ENCODE measurements at places on chromosomes 1 and 21.

DNA sequence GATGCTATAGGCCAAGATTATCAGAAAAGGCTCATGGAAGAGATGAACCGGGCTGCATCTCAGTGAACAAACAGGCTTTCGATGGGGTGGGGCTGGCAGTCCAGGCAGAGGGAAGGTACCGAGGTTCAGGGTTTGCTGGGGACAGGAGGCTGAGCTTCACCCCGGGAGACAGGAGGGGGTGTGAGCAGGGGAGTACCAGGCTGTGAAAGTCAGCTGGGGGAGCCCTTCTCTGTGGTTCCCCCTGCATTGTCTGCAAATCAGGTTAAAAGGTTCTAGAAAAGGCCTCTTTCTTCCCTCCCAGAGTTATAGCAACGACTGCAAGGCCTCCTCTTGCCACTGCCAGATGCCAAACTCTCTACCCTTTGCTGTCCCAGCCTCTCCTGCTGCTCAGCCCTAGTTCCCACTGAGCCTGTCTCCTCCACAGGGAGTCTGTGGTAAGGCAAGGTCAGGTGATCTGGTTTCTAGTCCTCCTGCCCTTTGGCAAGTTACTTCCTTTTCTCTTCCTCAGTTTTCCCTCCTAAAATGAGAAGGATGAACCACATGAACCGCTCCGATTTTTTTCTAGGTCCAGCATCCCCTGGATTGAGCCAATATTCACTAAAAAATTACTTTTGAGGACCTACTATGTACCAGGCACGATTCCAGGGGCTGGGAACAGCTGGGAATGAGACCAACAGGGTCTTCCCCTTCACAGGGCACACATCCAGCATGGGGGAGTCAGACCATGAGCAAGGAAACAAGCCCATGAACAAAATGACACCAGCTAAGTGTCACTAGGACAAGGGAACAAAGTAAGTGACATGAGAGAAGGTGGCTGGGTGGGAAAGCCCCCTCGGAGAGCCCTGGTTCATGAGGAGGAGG lies 7.2 kb downstream of the LAD1 start:
- no peak for DNase-seq

DNA sequence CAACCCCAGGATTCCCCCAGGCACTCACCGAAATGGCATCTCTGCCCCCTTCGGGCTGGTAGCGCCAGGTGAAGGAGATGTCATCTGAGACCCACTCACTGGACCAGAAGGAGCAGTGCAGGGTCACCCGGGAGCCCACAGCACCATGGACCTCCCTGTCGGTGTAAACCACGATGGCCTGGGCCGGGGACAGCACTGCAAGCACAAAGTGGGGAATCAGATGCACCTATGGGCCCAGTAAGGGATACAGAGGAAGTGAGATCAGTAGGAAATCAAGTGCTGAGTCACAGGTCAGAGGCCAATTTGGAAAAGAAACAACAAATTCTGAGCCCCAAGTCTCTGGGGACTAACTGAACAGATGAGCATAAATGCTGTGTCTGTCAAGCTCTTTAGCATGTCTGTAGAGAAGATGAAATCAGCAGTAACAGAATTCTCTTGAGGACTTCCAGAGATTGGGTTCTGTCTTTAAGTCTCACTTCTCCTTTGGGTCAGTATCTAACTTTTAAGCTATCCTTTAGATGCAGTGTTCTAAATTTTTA lies 2.5 kb downstream of the MPZ start:
- peak; percentile 51 for DNase-seq

DNA sequence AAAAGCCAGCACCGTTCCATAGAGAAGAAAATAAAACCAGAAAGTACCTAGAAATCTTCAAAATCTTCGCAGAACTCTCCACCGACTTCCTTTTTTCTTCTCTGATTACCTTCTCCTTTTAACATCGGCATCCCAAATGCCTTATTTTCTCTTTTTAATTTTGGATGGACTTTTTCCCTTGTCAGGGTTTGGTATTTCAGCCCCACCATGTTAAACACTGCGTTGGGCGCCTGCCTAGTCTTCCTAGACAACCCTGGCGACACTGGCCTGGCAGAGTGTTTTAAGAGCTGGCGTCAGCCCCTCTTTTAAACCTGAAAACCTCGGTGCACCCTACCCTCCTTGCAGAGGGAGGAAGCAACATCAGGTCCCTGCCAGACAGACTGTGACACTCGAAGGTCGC lies 66.0 kb upstream of the EFHD2 start:
- peak; percentile 65 for DNase-seq

DNA sequence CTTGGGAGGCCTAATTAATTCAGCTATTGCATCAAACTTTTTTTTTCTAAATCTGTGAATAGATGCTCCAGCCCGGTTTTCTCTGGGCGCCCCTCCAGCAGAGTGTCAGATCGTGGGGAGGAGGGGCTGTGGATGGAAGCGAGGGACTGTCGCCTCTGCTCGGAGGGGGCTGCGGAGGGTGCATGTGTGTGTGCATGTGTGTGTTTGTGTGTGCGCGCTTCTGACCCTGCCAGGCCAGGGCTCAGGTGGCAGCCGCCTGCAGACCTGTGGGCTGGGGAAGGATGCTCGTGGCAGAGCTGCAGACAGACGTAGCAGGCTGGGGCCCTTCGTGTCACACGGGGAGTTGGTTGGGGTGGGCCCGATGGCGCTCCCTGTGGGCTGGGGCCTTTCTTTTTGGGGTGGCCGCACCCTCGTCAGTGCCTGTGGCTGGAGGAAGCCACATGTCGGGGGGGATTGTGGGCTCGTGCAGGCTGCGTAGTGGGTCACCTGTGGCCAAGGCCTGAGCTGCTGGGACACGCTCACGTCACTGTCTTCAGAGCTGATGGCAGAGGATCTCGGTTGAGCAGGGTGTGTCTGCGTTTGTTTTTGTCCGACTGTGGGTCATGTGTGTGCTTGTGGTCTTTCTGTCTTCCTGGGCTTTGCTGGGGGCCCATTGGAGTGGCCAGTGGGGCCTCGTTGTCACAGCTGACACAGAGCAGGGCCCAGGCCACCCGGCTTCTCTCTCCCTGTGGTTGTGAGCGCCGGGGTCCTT lies 2.8 kb downstream of the SKI start:
- no peak for DNase-seq

DNA sequence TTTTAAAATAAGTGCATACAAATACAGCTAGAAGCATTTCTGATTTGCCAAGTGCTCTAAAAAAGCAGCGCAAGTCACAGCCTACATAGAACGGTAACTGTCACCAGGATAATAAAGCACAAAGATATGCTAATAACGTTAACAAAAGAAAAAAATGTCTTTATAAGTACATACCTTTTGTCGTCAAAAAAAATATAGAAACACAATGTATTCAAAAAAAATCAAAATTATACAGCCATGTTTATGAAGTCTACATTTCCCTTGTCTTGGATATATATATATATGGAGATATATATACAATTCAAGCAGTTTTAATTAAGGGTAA lies 3.2 kb downstream of the IRF2BP2 start:
- DNase-seq: no peak

- DNase-seq: no peak
These were observed 59.7 kb downstream of the MIER1 start for GRCh38 chr1:66984491-66984890.

- DNase-seq: no peak
These were observed 9.5 kb downstream of the ATP6V1G3 start for GRCh38 chr1:198530953-198531352.

DNA sequence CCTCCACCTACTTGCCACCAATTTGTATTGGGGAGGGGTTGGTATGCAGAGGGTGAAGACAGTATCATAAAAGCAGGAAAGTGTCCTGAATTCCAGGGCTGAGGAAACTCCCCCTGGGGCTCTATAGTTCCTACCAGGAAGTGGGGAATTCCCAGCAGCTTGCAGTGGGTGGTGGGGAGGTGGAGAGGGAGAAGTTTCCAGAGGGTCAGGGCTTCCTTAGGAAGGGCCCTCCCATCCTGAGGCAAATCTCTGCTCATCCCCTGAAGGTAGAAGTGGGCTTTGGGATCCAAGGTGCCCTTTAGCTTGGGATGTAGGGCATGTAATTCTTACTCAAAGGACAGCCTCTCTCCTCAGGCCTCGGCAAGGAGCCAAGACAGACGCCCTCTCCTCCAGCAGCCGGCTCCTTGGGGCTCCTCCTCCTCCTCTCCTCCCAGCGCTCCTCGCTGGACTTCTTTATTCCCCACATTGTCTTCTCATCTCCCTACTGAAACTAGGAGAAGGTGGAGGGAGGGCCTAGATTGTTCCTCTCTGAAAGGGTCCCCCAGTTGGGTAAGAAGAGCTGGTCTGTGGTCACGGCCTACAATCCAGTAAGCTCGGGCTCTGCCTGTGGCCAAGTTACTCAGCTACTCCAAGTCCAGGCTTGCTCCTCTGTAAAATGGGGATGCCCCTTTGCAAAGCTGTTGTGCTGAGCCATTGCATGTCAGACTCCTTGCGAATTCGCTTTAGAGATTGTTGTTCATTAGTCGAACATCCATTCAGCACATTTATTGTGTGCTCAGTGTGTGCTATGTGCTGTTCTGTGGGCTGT lies 17.9 kb upstream of the CSF1 start:
- no peak for DNase-seq

GRCh38 chr1:170734412-170735175 lies 70.7 kb downstream of the PRRX1 start:
- DNase-seq: no peak

DNA sequence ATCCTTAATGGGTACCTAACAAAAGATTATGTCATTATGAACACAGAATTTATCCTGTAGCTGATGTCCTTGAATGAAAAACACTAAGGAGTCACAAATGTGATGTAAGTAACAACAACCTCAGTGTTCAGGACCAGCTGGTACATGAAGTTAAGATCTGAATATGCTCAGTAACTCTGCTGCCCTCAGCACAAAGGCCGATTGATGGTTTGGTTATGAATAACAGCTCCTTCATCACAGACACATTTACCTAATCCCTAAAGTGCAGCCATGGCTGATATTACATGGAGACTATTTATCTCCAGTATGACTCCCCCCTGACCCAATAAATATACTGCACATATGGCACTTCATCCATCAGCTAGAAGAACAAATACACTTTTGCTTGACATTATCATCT lies 75.2 kb downstream of the PLPPR5 start:
- no peak for DNase-seq

- DNase-seq: no peak
These were observed 175.6 kb downstream of the CAMTA1 start for GRCh38 chr1:6960860-6961259.

DNA sequence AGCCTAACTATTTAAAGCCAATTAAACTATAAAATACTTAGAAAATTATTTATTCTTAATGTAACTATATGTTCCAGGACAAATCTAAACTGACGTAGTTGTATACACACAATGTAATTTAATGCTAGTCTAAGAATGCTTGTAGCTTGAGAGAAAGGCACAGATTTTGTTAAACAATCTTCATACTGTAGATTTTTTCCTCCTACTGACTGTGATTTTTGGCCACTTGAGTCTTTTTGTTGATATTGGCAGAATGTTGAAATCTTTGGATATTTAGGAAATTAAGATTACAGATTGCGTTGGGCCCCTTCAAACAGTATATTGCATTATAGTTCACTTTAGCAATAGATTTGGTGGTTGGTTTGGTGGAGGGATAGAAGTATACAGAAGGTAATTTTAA lies 40.5 kb downstream of the ATF3 start:
- no peak for DNase-seq

DNA sequence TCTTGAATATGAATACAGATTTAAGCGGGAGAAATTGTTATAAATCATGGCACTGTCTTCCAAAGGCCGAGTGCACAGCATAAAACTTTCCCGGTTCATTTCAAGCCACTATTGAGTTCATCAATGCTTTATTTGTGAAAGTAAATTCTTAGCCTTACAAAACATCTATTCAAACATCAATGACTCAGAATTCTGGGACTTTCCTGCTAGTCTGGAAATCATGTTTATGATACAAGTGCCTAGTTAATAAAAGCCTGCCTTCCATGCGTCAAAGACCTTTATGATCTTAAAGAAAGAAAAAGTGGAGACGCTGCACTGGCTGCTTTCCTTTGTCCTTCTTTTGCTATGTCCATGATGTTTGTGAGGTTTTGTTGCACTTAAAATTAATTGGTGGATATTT lies 137.7 kb downstream of the SETD4 start:
- no peak for DNase-seq

GRCh38 chr1:26541816-26542711 lies 12.5 kb downstream of the RPS6KA1 start:
- peak; percentile 95 for DNase-seq

GRCh38 chr1:116489231-116489697 lies 81.6 kb downstream of the CD58 start:
- DNase-seq: no peak

DNA sequence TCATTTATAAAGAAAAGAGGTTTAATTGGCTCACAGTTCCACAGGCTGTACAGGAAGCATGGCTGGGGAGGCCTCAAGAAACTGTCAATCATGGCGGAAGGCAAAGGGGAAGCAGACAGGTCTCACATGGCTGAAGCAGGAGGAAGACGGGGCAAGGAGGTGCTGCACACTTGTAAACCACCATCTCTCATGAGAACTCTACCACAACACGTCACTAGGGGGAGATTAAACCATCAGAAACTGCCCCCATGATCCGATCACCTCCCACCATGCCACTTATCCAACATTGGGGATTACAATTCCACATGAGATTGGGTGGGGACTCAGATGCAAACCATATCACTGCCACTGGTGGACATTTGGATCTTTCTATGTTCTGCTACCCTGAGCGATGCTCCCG lies 351.4 kb downstream of the NPHP4 start:
- peak; percentile 77 for DNase-seq

GRCh38 chr1:65174585-65174984 lies 26.6 kb downstream of the AK4 start:
- DNase-seq: peak; percentile 94

DNA sequence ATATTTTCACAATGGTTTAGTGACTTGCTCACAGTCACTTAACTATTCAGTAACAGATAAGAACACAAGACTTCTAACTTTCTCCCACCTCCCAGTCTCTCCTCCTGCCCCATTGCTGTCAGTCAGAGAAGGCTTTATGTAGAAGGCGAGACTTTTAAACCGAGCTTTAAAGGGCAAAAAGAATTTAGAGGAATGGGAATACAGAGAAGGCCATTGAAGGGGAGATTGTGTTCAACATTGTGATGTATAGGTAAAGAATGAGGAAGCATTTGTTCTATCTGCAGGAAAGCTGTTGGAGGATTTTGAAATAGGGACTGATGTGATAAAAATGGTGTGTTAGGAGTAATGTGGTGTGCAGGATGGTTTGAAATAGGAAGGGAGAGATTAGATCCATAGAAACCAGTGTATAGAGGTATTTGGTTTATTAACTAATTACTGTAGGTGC lies 7.3 kb downstream of the POU2F1 start:
- no peak for DNase-seq

DNA sequence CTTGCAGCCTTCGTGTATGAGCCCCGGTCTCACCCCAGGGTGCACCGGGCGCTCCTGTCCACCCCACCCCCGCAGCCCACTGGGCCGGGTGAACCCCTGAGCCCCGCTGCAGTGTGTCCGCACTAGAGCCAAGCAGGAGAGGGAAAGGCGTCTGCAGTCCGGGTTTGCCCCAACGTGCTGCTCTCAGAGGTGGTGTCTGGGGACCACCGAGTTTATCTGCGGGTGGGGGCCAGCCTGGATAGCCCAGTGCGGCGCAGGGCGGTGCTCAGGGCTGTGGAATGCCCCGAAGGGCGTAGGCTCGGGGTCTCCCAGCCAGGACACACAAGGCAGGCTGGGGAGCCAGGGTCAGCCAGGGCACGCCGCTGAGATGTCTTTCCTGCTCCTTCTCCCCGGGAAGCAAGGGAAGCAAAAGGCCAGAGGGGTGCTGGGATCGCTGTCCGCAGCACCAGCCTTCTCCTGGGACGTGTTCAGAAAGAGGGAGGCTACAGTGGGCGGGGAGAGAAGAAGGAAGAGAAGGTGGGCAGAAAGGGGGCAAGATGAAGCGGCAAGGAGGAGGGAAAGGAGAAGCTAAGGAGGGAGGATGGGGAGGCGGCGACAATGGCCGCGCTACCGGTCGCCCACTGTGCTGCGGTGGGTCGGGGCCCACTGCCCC lies 56.6 kb downstream of the MAB21L3 start:
- DNase-seq: peak; percentile 21

- no peak for DNase-seq
These were observed 6.6 kb downstream of the ATP1A4 start for GRCh38 chr1:160158031-160158430.
